RPMI7951 (cell line): ENCODE measurements at places on chromosomes 7 and 10. TPM values are rescaled to one million over a fixed set of nuclear protein-coding genes. Genes with fewer than 3 reads are reported as not detected.

UBE2D1 gene
- 18.2 and 21.5 TPM in 2 replicates for total RNA-seq

SPAM1 gene
- not detected in 2 replicates for total RNA-seq

SPDYE5 gene
- total RNA-seq = not detected in 2 replicates

SEMA4G gene
- total RNA-seq = 0.49 and 0.84 TPM in 2 replicates

STAG3 gene
- total RNA-seq = 2.5 and 3.8 TPM in 2 replicates

P4HA1 gene
- 290 and 315 TPM in 2 replicates for total RNA-seq

ACHE gene
- total RNA-seq = not detected in 2 replicates

MOGAT3 gene
- not detected in 2 replicates for total RNA-seq

PAPOLB gene
- not detected in 2 replicates for total RNA-seq

GRCh38 chr10:11157292-11158076, 139.8 kb downstream of the CELF2 start:
- no peak for DNase-seq

DNA sequence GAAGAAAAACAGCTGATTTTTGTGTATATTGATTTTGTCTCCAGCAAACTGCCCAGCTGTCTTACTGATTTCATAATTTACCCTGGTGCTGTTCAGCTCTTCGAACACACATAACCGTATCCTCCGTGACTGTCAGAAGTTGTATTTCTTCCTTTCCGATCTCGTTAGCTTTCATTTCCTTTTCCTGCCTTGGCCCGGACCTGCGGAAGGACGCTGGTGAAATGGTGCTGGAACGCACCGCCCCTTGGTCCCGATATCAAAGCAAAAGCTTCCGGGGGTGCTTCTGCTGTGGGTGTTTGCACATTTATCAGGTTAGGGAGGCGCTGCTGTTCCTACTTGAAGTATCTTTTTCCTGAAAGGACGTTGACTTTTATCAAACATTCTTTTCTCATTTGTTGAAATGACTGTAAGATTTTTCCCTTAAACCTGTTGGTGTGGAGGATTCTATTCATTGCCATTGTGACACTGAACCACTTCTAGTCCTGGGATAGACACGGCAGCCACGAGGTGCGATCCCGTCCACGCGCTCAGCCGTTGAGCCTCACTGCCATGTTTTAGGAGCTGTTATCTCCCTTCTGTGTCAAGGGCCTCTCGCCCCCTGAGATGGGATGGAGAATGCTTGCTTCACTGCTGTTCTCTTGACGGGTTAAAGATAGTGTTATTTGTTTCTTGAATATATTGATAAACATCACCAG, 72.6 kb downstream of the FOXL3 start:
- peak; percentile 30 for DNase-seq

DNA sequence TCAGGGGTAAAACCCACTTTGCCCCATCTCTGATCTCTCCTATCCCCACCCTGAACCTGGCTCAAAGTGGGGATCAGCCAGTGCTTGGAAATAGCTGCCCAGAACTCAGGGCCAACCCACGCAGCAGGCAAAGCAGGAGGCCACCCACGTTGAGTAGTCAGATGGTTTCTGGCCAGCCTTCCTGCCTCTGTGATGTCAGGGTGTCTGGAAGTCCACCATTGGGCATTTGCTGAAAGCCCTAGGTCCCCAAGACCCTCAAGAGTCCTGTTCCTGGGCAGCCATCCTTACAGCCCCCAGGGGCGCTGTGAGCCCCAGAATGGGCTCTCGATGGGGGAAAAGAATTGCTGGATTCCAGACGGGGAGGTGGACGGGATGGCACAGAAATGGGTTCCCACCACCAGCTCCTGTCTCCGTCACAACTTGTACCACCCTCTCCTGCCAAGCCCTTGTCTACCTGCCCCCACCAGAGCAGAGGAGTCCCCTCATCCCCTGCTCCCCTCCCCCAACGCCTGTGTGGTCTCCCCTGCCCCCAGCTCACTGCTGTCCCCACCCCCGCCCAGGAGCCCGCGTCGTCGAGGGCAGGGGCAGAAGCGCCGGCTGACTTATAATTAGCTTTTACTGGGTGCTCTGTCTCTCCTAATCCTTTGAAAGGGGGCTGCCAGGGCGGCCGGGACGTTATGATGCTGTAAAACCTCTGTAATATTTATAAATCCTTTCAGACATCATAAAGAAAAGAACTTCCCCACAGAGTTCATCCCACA, 3.9 kb downstream of the MYL10 start:
- DNase-seq = no peak

DNA sequence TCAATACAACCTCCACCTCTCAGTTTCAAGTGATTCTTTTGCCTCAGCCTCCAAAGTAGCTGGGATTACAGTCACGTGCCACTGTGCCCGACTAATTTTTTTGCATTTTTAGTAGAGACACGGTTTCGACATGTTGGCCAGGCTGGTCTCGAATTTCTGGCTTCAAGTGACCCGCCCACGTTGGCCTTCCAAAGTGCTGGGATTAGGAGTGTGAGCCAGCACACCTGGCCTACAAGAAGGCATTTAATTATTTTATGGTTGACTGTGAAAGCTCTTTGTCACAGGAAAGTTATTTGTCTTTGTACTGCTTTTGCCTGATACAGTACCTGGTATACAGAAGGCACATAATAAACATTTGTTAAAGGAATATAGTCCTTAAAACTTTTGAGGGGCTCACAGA, 12.9 kb downstream of the MYOZ1 start:
- no peak for DNase-seq

- DNase-seq = peak; percentile 32
These were observed 323.7 kb downstream of the RPS24 start for GRCh38 chr10:78357141-78358063.

GRCh38 chr10:70529848-70530247, 51.3 kb downstream of the PALD1 start:
- no peak for DNase-seq

DNA sequence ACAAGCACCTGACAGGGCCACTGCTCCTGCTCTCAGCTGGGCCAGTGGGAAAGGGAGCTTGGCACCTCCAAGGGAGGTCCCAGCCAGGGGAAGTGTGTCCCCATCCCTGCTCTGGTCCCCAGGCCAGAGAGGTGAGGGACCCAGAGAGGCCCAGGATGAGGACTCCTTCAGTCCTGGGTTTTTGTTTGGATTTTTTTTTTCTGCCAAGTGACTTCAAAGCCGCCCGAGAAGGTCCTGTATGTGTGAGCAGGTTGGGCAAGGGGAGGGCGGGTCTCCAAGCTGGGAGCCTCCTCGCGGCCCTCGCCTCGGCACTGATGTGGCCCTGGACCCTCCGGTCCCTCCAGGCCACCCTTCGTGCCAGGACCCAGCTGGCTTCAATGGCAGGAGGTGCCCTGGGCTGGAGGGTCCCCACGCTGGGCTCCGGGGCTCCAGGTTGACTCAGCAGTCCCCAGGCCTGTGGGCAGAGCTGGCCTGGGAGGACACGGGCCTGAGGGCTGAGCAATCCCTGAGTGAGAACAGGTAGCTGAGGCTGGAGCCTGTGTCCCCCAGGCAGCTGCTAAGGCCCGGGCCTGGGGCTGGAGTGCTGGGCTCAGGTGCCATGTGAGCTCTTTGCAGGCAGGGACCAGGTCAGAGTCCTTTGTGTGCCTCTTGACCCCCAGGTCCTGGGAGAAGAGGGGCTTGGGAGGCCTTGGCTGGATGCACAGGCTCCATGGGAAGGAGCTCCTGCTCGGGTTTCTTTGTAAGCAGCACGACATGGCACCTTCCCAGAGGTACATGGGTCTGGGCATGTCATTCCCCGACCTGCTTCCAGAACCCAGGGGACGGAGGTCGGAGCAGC, 140.6 kb downstream of the FAM53B start:
- DNase-seq = no peak

- peak; percentile 55 for DNase-seq
These were observed 594 bp downstream of the ZNF503 start for GRCh38 chr10:75400771-75401568.

DNA sequence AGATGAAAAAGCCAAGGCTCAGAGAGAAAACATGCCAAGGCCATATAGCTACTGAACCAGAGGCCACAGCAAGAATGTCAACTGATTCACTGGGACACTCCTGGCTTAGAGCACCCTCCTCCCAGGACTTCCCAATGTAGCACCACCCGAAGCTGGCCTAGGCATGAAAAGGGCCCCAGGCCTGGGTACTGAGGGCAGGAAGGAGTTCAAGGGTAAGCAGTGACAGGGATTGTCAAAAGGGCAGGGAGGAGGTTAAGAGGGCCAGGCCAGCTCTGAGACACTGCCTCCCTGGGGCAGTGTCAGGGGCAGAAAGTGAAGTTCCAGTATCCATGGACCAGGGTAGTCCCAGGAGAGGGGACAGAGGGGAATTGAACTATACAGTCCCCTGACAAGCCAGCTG, 57.8 kb downstream of the FRMPD2 start:
- DNase-seq = no peak

- no peak for DNase-seq
These were observed 9.2 kb downstream of the ZNF394 start for GRCh38 chr7:99490878-99491277.

DNA sequence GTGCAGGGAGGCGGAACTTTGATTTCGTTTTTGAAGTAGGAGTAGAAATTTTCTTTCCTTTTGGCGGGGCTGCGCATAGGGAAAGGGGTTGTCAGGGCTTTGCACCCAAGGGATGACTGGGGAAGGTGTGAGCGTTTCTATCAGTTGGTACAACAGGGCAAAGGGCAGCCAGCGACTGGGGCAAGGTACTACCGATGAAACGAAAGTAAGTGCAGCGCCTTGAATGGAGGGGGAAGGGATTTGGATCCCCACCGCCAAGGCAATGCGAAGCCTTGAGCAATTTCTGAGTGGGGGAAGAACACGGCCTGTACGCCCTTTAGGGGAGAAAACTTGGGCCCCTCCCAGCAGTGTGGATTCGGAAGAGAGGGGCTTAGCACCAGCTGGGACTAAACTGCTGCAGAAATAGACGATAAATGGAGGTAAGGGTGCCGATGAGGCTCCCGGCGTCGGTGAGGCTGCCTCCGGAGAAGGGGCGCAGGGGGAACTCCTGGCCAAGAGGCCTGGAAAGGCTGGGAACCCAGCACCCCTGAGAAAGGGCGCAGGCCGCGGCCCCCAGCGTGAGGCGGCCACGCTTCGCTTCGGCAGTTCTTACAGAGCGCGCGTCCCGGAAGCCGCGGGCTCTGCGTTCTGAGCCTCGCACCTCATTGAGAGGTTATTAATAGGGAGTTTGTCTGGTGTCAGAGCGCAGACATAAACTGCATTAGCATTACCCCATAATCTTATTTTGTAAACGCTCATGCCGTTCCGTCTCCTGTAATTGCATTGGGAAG, 10.0 kb upstream of the TLX1 start:
- DNase-seq = no peak

- DNase-seq = no peak
These were observed 31.3 kb downstream of the CHST3 start for GRCh38 chr10:71995449-71995848.

- DNase-seq = peak; percentile 31
These were observed 63.3 kb upstream of the SMNDC1 start for GRCh38 chr10:110368002-110368401.

DNA sequence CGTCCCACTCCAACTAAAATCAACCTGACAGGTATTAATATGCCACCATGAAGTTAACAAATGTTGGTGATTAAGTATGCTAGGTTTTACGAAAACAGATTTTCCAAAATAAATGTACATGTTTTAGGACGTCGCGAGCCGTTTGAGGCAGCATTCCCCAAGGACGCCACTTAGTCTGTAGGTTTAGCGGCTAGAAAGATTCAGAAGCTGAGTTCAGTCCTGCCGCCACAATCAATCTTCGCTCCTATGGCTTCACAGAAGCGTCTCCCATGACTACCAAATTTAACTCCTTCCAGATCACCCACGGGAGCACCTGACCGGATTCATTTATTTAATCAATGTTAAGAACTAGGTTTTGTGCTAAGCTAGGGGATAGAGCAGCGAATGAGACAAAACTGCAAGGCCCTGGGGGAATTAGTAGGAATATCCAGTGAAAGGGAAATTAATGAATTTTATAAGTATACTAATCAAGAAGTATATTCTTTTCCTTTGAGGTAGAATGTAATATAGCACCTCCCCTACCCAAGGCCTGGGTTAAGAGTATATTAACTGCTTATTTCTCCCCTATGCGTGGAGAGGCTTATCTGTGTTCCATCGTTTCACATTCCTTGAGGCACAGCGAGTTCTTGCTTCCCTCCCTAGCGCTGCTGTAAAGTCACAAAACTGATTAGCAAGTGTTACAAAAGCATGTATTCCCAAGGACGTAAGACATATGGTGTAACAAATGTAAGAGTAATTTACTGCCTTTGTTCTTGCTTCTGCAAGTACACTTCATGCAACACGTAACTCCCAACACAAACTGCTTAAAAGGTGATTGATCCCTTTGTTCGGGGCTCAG, 994 bp upstream of the CYP51A1 start:
- DNase-seq = peak; percentile 28

GRCh38 chr10:101162677-101163076, 31.6 kb downstream of the TLX1 start:
- DNase-seq = no peak

DNA sequence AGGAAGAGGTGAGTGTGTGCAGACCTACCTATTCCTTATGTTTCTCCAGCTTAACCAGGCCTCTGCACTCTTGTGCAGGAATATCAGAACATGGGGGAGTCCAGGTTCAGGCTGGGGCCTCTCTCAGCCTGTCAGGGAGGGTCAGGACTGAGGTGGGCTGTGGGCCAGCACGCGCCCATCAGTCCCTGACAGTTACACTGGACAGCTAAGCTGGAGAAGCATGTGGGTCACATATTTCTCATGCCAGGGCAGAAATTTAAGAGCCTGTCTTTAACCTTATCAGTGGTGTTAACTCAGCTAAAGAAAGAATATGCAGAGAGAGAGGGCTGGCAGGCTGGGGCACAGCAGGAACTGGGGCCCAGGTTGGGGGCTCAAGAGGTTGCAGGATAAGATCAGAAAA, 8.7 kb upstream of the POLD2 start:
- no peak for DNase-seq

DNA sequence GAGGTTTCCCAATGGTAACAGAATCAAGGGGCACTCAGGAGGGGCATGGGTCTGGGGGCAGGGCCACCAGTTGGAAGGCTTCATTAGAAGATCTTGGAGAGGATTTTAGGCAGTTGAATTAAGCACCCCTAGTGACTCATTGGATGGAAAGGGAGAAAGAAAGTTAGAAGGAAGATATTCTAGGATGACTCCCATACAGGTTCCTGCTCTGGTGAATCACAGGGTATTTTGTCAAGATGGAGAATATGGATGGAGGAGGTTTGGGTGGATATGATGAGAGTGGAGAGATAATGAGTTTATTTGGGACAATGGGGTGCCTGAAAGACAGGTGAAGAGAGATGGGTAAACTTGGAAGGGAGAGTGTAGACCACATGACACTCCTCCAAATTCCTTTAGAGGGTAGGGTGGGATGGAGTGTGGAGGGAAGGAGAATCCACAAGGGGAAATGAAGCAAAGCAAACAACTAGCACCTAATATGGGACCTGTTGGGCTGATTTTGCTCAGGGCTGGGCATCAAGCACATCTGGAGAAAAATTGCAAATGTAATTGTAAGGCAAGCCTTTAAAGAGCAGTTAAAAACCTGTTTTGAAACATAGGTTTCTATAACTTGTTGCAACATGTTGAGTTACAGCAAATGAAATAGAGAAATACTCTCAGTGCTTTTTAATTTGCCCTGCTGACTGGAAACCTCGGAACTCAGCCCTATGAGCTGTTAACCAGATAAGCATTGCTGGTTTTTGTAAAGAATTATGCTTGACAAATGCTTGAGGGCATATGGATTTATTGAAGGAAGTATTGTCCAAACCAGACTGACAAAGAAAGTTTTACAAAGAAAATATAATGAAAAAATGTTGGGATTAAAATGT, 2.9 kb upstream of the ENTPD7 start:
- DNase-seq = no peak

GRCh38 chr10:117047947-117048346, 43.0 kb upstream of the SHTN1 start:
- no peak for DNase-seq
